ENCODE measurements at places on chromosomes 4 and X.

GRCh38 chr4:88478247-88478646 lies 21.3 kb downstream of the HERC5 start:
- no peak for DNase-seq

DNA sequence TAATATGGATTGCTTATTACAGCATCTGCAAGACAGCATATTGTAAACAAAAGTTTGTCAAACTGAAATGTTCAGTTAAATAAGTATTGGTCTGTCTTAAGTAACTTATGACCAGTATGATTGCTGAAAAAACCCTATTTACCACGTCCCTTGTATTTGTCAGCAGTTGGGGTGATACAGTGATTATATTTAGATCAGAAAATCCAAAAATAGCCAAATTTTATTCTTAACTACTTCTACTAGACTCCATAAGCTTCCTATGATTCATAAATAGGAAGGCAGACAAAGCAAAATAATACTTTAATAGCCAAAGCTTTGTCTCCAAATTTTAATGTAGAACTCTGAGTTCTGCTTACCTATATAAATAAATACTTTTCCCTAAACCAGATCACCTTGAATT lies 45.3 kb downstream of the TBCK start:
- no peak for DNase-seq

DNA sequence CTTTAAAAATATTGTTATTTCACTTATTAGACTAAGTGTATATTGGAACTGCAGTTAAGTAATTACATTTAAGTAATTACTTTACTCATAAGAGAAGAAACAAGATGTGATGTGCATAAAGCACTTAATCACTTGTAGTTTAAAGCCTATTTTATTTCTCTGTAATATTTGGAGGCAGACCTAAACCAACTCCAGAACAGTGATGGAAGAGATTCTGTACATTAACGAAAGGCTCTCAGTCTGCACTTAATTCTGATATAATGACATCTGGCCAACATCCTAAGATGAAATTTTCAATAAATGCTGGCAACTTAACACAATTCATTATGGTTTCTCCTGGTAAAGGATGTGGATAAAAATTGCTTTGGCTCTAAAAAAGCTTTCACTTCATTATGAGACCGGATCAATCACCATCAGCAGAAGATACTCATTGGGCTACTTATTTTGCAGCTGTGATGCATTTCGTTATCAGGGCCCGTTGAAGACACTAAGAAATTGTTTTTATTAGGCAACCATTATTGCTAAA lies 342.6 kb downstream of the C4orf33 start:
- DNase-seq: no peak

DNA sequence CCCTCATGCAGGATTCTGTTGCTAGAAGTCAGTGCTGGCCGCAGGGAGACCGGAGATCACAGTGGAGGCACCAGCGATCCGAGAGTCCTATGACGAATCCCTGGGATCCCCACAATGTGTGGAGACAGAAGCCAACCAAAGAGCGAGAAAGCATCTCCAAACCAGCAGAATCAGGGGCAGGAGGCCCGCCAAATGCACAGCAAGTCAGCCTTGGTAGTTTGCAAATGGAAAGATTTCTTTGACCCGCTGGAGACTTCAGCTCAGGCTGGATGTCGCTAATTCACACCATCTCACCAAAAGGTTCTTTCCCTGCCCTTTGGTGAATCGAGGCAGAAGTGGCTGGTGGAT lies 505 bp upstream of the PKD2 start:
- no peak for DNase-seq

- DNase-seq: no peak
Measured at GRCh38 chrX:19303256-19303880, 40.4 kb upstream of the PDHA1 start.

GRCh38 chr4:186722796-186723291 lies 812 bp downstream of the FAT1 start:
- DNase-seq: no peak

DNA sequence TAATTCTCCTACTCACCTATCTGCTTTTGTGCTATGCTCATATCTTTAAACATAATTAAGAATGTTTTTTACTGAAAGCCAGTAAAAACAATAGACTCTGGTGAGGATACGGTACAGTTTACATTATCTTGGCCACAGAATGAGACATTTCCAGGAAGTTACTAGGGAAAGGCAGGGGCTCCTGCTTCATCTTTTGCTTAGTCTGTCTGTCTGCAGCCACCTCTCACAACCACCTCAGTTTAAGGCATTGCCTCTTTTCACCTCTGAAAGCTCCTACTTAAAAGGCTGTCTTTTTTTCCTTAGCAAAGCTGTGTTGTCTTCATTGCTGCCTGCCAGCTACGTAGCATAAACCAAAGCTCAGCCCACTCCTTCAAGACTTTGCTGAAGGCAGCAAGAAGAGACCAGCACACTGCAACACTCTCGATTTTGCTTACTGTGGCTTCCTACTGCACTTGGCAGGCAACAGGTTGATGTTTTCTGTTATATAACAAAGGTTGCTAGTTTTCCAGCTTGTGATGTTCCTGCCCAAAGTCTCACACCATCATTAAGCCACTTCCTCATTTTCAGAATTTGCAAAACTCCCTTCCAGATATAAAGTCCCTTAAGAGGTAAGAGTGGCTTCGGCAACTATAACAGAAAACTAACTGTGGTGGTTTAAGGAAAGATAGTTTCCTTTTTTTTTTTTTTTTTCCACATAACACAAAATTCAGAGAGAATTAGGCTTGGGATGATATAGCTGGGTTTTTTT lies 432.9 kb downstream of the GRXCR1 start:
- no peak for DNase-seq

- DNase-seq: no peak
Measured at GRCh38 chr4:64271601-64272081, 137.6 kb downstream of the TECRL start.

- no peak for DNase-seq
Measured at GRCh38 chr4:138540056-138540800, 298.1 kb upstream of the SLC7A11 start.

DNA sequence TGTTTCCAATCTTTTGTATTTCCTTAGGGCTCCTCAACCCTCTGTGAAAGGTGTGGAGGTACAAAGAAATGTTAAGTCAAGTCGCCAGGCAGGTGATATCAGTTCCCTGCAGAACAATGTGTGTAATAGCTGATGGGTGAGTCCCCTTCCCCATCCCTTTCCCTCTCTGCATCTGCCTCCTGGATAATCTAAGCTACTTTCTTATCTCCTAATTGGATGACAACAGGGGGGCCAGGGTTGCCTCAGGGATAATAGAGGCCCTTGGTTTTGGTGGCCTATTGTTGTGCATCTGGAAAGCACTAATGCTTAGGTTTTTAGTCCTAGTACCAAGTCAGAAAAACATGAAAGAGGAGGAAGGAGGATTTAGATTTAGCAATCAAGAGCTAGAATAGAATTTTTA lies 29.1 kb downstream of the MAGED1 start:
- no peak for DNase-seq

DNA sequence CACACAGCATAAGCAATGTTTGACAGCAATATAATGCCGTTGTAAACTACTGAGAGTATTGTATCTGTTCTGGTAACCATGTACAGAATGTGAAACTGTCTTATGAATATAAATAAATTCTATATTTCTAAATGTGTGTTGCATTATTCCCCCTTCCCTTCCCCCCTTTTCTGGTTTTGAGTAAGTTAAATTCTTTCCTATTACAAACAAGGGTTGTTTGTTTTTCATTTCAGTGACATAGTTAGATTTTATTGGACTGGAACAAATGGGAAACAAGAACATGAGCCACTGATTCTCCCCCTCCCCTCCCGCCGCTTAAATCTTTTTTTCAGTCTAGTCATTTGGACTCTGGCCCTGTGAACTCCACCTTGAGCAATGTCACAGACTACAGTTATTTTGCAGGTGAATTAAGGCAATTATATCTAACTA lies 69.8 kb downstream of the GPAT3 start:
- no peak for DNase-seq

DNA sequence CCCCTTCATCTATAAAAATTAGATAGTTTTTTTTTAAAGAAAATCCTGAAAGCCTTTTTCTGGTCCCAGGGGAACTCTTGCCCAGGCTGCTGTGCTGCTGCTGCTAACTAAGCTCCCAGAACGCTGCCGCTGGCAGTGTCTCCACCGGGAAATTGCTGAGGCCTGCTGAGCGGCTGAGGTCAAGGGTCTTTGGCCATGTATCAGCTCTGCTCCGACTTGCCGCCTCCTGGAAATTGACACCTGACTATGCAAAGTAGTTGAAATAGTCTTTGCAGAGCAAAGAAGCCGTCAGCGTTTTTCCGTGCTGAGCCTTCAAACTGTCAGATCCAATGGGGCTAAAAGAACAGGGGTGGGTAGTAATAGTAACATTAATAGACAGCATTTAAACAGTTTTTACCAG lies 839 bp downstream of the QDPR start:
- DNase-seq: no peak

DNA sequence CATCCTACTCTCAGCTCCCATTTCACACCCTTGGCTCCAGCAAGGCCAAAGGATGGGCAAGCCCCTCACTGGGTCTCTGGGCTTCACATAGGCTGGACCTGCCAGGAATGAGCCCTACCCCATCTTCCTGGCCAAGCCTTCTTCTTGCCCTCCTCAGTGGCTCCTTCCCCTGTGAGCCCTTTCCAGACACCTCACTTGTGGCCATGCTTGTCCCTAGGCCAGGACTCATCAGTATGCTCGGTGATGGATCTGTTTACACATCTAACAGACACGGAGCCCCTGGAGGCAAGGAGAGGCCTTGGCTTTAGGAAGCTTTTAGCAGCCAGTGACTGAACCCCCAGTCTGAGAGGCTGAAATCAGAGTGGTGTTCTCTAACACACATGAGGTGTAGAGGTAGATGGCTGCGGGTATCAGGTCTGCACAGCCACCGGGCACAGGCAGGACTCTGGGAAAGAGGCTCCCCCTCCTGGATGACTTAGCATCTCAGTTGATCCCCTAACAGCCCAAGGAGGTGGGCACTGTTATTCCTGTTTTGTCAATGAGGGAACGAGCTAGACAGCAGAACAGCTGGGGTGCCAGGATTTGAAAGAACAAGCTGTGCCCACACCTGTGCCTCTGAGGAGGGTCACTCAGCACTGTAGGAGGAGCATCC lies 44.8 kb downstream of the PPP2R2C start:
- no peak for DNase-seq

DNA sequence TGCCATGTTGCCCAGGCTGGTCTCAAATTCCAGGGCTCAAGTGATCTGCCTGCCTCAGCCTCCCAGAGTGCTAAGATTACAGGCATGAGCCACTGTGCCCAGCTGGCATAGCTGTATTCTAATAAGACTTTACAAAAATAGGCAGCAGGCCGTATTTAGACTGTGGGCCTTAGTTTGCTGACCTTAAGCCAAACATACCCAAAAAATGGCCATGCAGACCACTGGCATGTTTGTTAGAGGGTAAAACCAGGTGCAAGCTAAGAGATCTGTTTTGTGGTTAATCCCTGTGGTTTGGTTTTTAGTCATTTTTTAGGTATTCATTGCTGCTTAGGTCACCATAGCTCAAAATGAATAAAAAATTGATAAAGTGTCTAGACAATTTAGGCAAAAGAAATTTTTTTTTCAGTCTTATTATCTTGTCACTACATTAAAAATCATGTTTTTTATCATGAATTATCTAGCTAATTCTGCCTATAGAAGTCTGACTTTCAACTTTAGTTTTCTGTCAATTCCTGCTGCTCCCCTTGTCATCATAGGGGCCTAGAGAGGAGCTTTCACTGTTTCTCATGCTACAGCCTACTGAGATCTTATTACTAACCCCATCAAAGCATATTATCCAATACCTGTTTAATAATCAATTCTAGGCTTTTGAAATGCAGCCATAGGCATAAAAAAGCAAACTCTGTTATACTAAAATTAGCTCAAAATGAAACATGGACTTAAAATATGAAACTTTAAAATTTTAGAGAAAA lies 7.5 kb upstream of the SPINK2 start:
- DNase-seq: no peak

GRCh38 chr4:2077537-2078460 lies 18.7 kb downstream of the NAT8L start:
- no peak for DNase-seq

GRCh38 chr4:78014889-78015886 lies 41.9 kb upstream of the FRAS1 start:
- no peak for DNase-seq

- DNase-seq: no peak
Measured at GRCh38 chr4:80417019-80417418, 81.5 kb downstream of the CFAP299 start.

- DNase-seq: no peak
Measured at GRCh38 chrX:144840616-144841015, 406.7 kb upstream of the SPANXN1 start.

DNA sequence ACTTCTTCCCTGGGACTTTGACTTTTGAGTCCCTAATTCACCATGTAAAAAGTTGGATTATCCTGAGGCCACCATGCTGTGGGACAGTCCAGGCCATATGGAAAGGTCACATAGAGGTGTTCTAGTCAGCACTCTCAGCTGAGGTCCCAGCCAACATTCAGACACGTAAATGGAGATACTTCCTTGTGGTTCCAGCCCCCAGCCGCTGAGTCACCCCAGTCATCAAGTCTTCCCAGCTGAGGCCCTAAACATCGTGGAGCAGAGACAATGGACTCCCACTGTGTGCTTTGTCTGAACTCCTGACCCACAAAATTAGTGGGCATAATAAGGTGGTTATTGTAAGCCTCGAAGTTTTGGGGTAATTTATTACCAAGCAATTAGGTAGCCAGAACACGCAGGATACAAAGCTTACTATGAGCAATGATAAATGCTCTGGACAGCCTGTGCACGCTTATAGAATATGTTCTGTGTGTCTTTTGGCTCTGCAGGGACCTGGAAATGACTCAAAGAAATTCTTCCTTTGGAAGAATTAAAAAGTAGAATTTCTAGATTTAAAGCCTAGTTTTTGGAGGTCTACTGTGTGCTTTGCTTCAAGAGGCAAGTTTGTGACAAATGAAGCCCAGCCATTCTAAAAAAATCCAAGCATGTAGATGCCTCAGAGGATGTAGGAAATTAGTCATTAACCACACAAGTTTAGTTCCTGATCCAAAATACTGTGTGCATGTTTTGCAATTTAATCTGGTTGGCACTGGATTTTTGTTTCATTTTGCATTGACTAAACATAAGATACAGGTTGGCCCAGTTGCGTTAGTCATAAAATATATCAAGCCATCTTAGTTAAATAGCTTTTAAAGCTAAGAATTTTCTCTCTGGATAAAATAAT lies 33.2 kb upstream of the SLC9A7 start:
- DNase-seq: no peak

- DNase-seq: peak; percentile 18
Measured at GRCh38 chr4:143185253-143186107, 763 bp downstream of the USP38 start.

- DNase-seq: no peak
Measured at GRCh38 chrX:148917441-148917840, 417.0 kb downstream of the AFF2 start.

GRCh38 chr4:177555007-177555574 lies 112.9 kb upstream of the AGA start:
- no peak for DNase-seq

DNA sequence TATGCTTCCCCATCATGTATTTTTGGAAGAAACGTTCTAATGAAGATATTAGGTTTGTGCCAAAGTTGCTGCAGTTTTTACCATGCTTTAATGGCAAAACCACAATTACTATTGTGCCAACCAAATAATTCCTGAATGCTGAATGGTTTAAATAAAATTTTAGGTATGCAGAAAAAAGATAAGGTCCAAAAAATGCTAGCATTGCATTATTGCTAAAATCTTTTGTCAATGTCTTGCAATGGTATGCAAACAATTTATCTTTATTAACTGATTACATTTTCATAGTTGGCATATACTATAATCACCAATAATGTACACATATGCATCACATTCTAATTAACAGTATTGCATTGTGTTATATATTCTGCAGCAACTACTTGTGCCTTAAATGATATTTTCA lies 1657.4 kb upstream of the IGFBP7 start:
- no peak for DNase-seq

All from stimulated activated CD8-positive, alpha-beta memory T cell treated with anti-CD3 and anti-CD28 coated beads, Interleukin-15, amount 100 ng/mL, for 48 hours (primary cell).